ENCODE measurements at places on chromosomes 13 and 19.

- DNase-seq = no peak
Observed at GRCh38 chr13:76725211-76725610, 161.0 kb downstream of the KCTD12 start.

GRCh38 chr13:74132152-74132775 lies 1.9 kb downstream of the KLF12 start:
- DNase-seq = peak; percentile 83

GRCh38 chr13:91348906-91349435 lies 1.5 kb downstream of the MIR17HG start:
- DNase-seq = peak; percentile 91

DNA sequence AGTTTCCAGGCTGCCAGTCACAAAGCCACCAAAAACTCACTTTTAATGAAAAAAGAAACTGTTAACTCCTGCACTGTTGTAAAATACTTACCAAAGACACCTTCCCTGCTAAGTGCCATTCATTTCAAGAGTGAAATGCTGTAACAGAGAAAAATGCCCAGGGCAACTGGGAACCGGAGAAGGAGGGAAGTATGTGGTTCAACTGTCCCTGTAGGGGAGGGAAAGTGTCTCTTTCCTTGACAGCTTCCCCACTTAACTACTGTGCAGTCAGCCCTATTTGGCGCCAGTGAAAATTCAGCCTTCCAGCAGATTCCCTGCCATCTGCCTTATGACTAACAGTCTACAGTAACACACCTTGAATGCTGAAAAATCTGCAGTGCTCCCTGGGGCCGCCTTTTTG lies 789.0 kb downstream of the DIAPH3 start:
- no peak for DNase-seq

- DNase-seq = peak; percentile 48
Observed at GRCh38 chr19:54430306-54431254, 15.3 kb downstream of the TTYH1 start.

- DNase-seq = no peak
Observed at GRCh38 chr19:51258165-51259160, 7.6 kb downstream of the SIGLECL1 start.

- DNase-seq = no peak
Observed at GRCh38 chr13:112746044-112746443, 56.2 kb downstream of the ATP11A start.

GRCh38 chr19:1259206-1259875 lies 9.8 kb upstream of the CIRBP start:
- peak; percentile 84 for DNase-seq

- DNase-seq = peak; percentile 64
Observed at GRCh38 chr19:3506384-3507340, 551 bp downstream of the FZR1 start.

DNA sequence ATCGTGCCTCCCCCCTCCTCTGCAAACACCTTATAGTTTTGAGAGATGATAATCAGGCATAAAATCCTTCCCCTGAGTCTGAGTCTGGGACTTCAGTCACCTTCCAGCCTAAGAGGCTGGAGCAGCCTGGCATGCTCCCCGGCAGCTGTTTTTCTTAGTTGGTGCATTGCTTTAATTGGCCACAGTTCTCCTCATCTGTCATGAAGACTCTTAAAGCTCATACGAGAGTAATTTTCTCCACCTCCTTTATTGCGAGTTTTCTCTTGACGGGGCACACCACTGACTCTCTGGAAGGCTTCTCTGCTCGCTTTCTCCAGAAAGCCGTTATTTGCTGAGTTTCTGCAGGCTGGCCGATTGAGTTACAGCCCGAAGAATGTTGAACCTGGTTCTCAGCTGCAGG lies 310.5 kb downstream of the ATP8A2 start:
- DNase-seq = no peak

DNA sequence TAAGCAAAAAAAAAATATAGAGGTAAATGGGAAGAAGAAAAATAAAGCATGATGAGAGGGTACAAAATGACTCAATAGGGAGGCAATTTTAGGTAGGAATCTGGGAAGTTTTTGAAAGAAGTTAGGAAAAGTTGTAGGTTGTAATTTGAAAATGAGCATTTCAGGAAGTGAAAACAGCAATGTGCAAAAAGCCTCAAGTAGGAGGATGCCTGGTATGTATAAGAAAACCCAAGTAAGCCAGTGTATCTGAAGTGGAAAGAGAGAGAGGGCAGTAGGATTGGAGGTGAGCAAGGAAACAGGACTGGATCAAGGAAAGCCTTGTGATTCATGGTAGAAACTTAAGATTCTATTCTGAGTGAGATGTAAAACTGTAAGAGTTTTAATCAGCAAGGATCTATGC lies 121.6 kb upstream of the SPRY2 start:
- no peak for DNase-seq

- no peak for DNase-seq
Observed at GRCh38 chr13:104678161-104678560, 1611.9 kb upstream of the SLC10A2 start.

DNA sequence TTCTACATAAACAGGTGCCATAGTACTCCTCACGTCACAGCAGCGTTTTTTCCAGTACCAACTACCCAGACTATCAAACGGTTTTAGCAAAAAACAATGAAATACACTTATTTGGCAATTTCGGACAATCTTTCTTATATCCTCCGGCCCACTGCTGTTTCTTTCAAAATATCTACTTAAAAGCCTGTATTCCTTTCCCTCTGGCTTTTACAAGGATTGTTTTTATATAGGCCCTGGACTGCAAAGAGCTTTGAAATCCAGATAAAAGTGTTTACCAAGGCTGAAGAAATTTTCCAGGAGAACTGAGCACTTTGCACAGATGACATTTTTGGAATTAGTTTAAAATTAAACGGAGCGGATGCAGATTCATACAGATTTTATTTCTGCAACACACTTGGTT lies 255.9 kb upstream of the STARD13 start:
- DNase-seq = no peak

DNA sequence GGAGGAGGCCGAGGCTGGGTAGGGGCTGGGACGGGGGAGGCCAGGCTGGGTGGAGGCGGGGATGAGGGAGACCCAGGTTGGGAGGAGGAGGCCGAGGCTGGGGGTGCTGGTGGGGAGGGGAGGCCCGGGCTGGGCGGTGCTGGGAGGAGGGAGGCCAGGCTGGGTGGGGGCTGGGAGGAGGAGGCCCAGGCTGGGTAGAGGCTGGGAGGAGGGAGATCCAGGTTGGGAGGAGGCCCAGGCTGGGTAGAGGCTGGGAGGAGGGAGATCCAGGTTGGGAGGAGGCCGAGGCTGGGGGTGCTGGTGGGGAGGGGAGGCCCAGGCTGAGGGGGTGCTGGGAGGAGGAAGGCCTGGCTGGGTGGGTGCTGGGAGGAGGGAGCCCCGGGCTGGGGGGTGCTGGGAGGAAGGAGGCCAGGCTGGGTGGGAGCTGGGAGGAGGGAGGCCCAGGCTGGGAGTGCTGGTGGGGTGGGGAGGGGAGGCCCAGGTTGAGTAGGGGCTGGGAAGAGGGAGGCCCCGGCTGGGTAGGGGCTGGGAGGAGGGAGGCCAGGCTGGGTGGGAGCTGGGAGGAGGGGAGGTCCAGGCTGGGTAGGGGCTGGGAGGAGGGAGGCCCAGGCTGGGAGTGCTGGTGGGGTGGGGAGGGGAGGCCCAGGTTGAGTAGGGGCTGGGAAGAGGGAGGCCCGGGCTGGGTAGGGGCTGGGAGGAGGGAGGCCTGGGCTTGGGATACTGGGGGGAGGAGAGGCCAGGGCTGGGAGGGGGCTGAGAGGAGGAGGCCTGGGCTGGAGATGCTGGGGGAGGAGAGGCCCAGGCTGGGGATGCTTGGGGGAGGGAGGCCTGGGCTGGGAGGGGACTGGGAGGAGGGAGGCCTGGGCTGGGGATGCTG lies 10.7 kb downstream of the TPGS1 start:
- DNase-seq = no peak

DNA sequence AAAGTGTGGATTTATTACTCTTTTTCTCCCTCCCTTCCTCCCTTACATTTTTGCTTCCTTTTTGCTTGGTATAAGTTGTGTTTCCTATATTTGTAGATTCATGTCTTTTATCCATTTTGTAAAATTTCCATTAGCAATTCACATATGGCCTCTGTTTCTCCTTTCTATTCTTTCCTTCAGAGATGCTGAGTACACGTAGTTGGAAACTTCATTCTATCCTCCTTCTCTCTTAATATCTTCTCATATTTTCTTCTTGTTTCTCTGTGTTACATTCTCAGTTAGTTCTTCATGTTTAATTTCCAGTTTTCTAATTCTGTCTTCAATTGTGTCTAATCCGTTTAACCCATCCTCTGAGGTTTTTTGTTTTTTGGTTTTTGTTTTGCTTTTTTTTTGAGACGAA lies 188.9 kb downstream of the ZIC5 start:
- DNase-seq = no peak

DNA sequence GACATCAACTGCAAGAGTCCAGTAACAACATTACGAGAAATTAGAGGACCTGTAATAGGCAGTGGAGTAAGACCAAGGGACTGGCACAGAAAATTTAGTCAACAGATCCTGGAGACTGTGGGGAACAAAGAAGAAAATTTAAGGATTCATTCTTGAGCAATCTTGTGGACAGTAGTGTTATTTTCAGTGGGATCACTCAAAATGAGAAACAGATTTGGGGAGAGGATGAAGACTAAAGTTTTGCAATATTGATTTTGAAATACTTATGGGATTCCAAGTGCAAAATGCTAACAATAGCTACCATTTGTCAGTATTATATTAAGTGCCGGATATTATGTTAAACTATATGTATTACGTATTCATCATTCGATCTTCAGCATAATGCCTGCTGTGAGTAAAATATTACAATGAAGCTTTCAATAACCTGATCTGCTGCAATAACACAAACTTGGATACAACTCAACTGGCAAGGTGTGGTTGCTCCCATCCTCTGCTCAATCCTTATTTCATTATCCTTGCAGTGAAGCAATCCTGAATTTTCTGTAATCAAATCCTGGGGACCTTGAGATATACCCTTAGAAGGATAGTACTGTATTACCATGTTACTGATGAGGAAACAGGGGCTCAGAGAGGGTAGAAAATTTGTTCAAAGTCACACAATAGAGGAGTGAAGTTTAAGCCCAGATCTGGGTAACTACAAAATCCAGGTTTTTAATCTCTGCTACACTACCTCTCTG lies 84.2 kb downstream of the SACS start:
- no peak for DNase-seq

DNA sequence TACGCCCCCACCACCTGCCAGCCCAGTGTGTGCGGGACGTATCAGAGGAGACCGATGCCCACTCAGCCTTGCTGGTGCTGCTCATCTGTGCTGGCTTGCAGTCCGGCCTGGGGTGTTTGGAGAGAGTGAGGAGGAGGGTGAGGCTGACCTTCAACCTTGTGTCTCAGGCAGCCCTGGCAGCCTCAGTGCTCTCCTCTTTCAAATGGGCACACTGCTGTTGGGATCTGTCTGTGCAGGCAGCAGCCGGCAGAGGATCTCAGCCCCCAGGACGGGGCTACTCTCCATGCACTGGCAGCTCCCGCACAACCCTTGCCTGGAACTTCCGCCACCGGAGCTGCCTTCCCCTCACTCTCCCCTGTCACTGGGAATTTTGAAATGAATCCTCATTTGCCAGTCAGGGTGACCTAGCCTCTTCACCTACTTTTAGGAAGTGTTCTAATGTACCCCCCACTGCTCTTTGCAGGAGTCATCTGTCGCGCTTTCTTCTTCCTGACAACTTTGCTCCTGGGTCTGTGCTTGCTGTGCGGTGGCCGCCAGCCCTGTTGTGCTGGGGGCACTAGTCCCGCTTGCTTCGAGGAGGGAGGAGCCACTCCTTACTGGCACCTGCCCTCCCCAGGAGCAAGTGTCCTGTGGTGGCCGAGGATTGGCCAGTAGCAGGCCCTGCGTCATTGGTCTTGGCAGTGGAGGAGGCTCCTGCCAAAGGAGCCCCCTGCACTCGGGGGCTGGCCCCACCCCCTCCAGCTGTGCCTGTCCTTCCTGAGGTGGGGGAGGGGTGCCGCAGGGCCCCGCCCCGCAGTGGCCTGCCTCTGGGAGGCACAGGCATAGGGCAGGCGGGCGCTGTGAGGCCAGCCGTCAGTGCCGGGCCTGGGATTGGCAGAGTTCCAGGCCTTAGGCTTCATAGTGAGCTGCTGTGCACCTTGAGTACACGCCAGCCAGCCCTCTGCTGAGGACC lies 53.4 kb downstream of the TSSK6 start:
- peak; percentile 48 for DNase-seq

DNA sequence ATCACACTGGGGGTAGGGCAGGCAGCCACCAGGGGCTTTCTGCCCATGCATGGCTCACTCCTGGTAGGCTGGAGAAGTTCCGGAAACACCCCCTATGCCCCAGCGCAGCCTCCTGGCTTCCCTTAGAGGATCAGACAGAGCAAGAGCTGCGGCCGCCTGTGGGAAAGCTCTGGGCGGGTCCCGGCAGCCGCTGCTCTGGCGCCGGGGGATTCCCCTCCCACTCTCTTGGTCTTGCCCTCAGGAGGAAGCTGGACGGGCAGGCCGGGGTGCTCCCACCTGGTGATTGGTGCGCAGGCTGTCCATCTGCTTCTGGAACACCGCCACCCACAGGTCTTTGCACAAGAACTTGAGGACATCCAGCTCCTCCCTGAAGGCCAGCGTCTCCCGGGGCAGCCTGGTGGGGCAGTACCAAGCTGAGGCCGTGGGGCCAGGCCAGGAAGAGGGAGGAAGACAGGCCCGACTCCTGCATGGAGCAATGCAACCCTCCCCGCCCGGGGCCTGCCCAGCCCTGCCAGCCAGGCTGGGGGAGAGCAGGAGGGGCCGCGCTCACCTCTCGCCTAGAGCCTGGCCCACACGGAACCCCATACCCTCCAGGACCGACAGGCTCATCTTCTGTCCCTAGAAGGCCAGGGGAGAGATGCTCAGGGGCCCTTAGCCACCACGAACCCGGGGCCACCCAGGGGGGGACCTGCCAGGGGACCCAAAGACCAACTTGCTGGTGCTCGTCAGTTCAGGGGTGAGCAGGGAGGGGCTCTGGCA lies 4.0 kb upstream of the NKPD1 start:
- peak; percentile 72 for DNase-seq

GRCh38 chr13:29993196-29993595 lies 142.8 kb upstream of the UBL3 start:
- DNase-seq = no peak

DNA sequence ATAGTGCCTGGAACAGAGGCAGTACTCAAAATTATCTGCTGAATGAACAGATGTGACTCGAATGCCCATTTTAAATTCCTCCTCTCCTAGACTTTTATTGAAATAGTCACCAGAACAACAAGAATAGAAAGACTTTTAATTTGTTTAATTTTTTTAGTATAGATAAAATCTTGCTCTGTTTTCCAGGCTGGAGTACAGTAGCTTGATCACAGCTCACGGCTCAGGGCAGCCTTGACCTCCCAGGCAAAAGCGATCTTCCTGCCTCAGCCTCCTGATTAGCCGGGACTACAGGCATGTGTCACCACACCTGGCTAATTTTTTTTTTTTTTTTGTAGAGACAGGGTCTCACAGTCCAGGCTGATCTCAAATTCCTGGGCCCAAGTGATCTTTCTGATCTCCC lies 120.9 kb upstream of the FREM2 start:
- DNase-seq = no peak

DNA sequence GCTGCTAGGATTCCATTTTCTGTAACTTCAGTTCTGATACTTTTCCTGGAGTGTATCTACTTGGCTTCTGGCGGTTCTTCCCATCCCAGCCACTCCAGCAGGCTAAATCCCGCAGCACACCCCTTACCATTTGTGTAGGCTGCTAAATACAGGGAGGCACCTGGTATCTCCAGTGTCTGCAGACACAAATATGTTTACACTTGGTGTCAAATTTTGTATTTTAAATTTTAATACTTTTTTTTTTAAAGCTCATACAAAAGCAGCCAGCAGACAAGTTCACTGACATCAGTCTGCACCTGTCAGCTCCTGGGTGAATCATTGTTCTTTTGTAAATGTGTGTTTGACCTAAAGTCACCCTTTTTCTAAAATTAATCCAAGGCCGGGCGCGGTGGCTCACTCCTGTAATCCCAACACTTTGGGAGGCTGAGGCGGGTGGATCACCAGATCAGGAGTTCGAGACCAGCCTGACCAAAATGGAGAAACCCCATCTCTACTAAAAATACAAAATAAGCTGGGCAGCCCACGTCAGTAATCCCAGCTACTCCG lies 3.4 kb upstream of the ZSCAN4 start:
- no peak for DNase-seq
